PC-3 (cell line): ENCODE measurements at places on chromosomes 5 and 9.

DNA sequence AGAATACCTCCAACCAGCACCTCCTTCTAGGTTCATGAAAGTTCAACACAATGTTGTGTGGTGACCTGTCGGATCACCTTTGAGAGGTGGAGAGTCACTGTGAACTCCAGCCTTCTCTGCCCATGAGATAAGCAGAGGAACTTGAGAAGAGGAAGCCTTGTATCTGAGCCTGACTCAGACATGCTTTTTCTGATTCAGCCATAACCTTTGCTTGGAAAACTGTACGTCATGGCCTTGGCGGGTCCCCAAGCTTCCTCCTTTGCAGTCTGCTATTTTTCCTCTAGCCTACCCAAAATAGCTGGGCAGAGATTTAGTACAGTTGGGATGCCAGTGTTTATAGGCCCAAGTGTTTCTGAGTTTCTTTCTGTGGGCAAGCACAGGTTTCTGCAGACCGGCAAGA lies 274.7 kb downstream of the CETN3 start:
- DNase-seq: peak; percentile 60

DNA sequence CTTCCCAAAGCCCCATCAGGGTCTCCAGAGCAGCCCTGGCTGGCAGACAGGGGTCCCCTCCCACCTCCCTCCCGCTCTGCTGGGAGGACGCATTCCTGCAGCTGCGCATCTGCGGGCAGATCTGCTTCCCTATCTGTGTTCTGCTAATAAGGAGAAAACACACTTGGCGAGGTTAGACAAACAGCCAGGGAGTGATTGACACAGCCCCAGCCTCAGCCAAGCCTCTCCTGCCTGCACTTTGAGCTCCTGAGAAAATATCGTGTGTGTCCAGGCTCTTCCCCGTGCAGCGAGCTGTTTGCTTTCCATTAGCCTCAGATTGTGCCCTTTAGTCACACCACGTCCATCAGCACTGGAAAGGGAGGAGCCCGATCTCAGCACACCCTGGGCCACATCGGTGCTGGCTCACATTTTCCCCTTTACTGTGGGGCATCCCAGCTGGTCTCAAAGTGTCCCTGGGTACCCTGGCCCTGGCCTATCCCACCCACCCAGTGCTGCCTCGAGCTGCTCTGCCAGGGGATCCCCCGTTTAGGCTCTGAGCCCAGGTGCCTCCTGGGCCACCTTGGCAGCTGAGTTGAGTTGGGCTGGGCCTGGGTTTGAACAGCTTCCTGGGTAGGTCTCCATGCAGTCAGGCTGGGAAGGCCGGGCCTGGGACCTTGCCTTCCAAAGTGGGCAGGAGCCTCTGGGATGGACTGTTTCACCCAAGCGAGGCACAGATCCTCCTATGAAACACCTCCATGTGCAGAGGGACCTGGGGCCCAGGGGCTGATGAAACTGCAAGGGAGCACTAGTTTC lies 61.1 kb downstream of the BARX1 start:
- no peak for DNase-seq

DNA sequence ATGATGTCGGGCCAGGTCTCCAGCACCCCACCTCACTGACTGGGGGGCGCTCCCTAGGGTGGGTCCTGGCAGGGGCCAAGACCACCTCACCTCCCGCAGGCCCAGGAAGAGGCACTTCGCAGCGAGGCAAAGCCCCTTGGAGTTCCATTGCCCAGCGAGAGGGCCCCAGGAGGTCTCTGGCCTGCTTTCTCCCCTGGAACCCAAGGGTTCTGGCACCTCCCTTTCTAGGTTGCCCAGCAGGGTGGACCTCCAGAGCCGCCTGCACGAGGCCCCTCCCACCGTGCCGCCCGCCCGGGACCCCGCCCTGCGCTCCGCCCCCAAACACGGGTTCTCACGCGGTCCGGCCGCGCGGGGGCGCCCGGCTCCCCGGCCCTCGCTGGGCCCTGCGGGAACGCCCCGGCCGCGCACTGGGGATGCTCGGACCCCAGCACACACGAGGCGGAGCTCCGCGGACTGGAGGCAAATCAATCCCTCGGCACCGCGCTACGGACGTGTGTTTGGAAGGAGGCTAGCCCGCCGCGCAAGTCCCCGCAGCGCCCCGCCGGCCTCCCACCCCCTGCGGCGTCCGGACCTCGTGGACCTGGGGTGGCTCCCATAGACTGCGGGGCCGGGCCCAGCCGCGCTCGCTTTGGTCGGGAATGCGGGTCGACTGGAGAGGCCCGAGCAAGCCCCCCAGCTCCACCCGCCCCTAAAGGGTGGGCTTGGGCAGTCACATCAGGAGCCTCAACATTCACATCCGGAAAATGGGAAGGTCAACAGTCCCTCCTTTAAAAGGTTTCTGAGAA lies 99.5 kb upstream of the LMX1B start:
- DNase-seq: peak; percentile 30

GRCh38 chr9:89367281-89367680 lies 49.0 kb downstream of the SECISBP2 start:
- DNase-seq: no peak

- DNase-seq: no peak
These were observed 12.0 kb upstream of the THG1L start for GRCh38 chr5:157719245-157719644.

DNA sequence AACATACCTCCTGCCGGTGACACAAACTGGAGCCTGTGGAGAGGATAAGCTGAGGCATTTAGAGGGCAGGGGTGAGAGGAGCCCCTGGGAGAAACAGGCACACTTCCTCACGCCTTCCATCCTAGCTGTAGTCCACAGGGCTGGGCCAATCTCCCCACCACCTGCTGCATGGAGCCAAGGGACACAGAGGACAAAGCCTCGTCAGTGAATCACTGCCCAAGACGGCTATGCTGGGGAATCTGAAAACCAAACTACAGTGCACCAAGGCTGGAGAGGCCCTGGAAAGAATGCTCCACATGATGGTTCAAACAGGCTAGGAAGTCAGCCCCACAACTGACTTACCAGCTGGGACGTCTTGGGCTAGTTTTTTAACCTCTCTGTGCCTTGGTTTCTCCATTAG lies 57.0 kb downstream of the SHB start:
- DNase-seq: no peak

GRCh38 chr5:29414681-29415080 lies 1778.8 kb upstream of the CDH6 start:
- DNase-seq: no peak
